NCI-H1105 treated with DMSO at 0.1 percent for 48 hours (cell line): ENCODE measurements at places on chromosomes 13 and 19.

DNA sequence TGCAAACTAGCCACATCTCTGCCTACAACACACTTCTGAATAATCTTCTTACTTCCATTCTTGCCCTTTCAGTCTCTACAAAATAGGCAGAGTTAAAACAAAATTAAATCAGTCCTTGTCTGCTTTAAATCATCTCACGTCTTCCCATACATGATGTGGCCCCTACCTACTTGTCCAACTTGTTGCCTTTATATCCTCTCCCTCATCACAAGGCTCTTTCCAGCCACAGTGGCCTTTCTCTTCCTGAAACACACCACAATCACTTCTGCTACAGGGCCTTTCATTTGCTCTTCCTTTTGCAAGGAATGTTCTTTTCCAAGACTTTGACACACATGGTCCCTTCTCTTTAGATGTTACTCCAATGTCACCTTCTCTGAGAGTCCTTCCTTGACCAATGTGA is 1.7 kb downstream of the RBM26 start:
- DNase-seq: no peak

- DNase-seq: no peak
These were observed 268.7 kb downstream of the MZT1 start for GRCh38 chr13:72458701-72459100.

GRCh38 chr19:2371656-2372055 is 11.6 kb downstream of the TMPRSS9 start:
- DNase-seq: no peak

DNA sequence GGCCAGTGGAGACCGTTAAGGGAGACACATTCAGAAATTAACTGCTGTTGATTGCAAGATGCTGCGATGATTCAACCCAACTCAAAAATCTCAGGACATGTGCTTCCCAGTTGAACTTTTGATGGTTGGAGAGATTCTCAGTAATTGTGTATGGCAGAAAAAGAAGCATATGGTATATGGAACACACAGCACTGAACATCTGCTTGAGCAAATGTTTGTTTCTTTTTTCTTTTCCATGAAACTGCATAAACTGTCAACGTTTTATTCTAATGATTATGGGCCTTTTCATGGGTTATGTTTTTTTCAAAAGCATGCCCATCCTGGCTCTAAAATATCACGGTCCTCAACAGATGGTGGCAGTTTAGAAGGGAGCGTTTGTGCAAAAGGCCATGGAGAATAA is 40.1 kb upstream of the USP29 start:
- no peak for DNase-seq

DNA sequence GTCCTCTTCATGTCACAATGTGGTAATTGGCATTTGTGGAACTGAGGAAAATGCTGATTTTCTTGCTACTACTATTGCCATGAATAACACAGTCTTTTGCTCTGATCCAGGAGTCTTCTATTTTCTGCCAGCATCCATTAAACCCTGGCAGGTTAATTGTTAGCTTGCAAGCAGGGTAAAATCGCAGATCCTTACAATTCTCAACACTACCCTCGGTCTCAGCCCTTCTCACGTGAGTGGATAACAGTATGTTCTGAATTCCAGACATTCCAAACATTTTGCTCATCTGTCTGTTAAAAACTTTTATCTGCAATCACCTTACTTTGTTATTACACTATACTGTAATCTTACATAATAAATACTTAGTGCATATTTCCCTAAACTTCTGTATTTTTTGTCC is 251.3 kb upstream of the ATXN8OS start:
- no peak for DNase-seq

GRCh38 chr19:34269081-34269480 is 14.7 kb downstream of the GARRE1 start:
- DNase-seq: no peak

DNA sequence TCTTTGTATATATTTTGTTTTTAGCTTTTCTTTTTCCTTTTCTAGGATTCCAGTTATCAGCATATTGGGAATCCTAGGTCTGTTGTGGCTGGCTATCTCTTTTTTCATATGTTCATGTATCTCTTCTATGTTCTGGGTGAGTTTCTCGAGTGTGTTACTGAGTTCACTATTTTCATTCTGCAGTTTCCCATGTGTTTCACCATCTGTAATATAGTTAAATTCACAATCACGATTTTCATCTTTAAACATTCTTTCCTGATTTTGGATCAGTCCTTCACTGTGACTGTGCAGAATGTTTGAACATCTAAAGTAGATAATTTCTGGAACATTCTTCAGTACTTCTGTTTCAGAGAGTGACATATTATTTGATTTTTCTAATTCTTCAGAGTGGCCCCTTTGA is 862.1 kb downstream of the OLFM4 start:
- DNase-seq: no peak

DNA sequence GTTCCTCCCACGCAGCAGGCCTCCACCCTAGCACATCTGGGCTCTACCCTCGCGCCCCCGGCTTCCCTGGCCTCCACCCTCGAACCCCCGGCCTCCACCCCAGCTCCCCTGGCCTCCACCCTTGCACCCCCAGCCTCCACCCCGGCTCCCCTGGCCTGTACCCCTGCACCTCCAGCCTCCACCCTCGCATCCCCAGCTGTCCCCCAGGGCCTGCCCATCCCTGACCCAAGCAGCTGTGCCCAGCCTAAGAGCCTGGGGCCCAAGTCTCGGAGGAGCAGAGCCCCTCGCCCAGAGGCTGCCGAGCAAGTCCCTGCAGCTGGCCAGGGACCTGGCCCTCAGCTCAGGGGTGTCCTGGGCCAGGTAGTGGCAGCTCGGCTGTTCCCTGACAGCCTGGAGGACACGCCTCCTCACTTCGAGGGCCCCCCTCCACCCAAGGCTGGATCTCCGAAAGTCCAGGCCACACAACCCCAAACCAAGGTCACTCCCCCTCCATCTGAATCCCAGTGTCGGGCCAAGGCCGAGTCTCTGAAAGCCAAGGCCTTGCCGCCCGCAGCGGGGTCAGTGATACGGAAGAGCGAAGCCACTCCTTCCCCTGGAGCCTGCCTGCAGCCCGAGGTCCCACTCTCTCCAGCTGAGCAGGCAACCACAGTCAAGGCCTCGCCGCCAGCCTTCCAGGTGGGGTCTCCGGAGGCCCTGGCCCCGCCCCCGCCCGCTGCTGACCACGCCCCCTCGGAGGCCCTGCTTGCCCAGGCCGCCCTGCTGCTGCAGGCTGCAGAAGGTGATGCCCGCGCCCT is 7.9 kb upstream of the ARHGAP33 start:
- no peak for DNase-seq

GRCh38 chr13:51844862-51845573 is at the start of gene TMEM272:
TSS of gene TMEM272 (minus strand) at chr13:51845177. CDS start at chr13:51838530, 6,647 bp downstream.
- no peak for DNase-seq

DNA sequence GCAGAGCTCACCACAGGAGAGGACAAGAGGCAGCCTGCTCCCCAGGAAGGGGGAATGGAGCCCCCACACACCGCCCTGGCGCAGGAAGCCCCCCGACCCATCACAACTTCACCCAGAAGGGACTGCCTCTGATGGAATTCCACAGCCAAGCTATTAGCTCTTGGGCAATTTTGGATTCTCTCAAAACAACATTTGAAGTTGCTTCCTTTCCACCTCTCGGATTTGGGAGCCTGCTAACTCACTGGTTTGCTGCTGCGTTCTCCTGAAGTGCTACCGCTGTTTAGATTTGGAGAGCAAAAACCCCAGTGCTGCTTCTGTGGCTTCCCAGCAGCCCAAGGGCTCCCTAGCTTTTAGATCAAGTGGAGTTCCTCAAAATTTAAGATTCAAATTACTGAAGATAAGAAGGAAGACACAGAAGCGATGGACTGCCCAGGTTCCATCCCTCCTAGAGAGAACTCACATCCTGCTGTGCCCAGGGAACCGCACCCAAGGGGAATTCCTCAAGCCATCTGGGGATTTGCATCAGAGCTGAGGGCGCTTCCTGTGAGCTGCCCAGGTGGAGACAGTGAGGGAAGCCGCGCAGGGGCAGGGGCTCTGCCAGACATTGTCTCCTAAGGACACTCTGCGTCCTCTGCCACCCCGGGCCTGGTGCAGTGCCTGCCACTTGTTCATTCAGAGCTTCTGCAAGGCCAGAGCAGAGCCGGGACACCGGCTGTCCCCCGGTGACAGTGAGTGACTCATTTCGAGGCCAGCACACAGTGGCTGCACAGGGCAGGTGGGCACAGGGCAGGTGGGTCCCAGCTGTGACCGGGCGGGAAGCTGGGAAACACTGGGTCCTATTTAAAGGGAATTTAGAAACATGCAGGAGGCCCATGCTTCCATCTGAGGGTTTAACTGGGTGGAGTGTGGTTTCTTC is 45.5 kb downstream of the COL4A1 start:
- no peak for DNase-seq

DNA sequence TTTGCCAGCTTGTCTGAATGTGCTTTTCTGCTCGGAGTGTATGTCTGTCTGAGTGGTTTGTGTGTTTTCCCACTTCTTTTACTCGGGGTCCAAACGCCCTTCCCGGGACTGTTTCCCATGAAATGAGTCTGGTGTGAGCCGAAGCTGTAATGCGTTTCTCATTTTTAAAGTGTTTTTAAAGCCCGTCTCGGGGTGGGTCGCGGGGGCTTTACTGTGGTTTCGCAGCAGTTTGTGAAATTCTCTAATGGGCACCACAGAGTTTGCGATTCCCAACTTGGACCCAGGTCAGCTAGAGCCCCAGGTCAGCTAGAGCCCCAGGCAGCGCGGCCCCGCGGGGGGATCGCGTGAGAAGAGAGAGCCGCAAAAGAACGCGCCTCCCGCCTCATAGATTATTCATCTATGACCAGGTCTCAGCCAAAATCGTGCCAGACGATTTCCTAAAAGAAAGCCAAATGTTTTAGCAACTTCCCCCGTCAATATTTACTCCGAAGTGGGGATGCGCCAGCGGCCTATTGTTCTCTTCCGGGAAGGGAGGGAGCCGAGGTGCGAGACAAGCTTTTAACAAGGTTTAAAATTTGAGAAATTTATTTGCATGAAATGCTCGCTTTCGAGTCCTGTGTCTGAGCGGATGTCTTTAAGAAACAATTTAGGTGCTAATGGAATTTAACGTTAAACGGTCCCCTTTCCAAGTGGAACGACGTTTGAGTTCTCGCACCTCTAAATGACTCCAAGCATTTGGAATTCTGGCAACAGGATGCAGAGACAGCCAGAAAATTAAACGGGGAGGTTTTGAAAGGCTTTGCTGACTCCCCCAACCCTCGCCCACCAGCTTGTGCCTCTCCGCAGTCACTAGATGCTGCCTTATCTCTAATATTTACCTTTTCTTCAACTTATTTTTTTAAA is 2.2 kb downstream of the ZIC2 start:
- DNase-seq: no peak
